Upper lobe of left lung (tissue), 6 donors: ENCODE measurements at places on chromosomes 1 and 21.

DNA sequence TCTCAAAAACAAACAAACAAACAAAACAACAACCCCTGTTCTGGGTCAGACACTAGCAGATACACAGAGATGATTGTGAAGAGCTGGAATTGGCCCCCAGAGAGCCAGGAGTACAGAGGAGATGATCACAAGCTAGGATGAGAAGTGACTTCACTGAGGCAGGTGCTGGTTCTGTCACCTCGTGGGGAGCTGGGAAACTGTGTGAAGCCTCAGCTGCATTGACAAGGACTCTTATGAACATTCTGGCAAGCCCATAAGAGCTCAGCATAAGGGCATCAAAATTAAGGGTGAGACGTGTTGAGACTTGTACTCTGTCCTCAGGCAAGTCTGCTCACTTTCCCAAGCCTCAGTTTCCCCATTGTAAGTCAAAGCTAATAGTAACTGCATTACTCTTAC, 14.7 kb upstream of the PTP4A2 start:
- no peak for DNase-seq

DNA sequence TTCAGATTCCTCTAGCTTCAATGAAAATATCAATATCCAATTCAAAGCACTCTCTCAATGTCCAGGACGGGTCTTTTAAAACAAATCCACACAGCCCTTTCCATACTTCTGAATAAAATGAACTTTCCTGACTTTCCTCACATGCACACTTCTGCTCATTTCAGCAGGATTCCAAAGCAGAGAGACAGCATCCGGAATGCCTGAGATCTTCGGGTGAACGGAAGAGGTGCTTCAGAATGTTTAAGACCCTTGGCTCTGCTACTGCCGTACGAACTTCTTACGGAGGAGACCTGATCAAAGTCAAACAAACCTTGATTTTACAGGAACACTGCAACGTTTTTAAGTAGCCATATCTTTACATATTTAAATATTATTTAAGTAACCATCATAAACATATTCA, 245.7 kb downstream of the PTBP2 start:
- DNase-seq: no peak

GRCh38 chr1:76546354-76546933, 320.8 kb upstream of the ST6GALNAC5 start:
- no peak for DNase-seq

GRCh38 chr1:36160388-36160948, 4.5 kb downstream of the MAP7D1 start:
- no peak for DNase-seq

GRCh38 chr1:118945489-118945888, 42.7 kb downstream of the TBX15 start:
- DNase-seq: no peak

DNA sequence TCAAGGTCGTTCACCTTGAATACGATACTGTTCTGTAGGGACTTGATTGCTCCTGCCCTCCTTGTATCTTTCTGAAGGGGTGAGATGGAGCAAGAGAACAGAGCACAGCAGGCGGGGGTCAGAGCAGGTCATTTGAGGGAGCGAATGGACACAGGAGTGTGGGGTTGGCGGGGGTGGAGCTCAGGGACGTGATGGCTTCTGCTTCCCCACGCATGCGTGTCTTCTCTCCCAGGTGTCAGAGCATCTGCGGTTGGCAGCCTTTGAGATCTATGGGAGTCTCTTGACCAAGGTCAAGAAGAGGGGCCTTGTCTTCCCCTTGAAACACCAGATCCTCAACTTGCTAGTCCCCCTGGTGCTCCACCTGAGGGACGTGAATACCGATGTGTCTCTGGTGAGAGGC, 63.9 kb downstream of the INAVA start:
- no peak for DNase-seq

- no peak for DNase-seq
Measured at GRCh38 chr1:210582205-210582970, 253.7 kb downstream of the HHAT start.

- DNase-seq: no peak
Measured at GRCh38 chr1:28370239-28371009, 884 bp downstream of the PHACTR4 start.

- DNase-seq: no peak
Measured at GRCh38 chr1:99348397-99349132, 84.3 kb downstream of the PLPPR4 start.

GRCh38 chr1:206922524-206922923, 783 bp upstream of the FCMR start:
- DNase-seq: no peak

GRCh38 chr21:14646893-14647292, 100.8 kb upstream of the SAMSN1 start:
- no peak for DNase-seq

DNA sequence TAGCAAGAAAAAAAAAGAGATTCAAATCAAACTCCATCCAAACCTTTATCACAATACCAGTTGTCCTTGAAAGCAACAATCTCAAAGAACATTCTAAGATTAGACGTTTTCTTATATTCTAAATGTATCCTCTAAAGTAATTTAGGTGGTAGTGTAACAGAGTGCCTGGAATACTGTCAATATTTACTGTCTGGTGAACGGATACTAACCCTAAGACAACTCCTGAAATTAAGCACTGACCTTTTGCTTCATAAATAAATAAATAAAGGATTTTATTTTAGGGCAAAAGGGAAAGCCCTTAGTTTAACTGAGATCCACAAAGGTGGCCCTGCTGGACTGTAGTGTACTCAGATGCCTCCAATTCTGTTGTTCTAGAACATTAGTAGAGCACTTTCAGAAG, 9.9 kb upstream of the USH2A start:
- no peak for DNase-seq

- DNase-seq: no peak
Measured at GRCh38 chr1:217562229-217562878, 68.5 kb downstream of the GPATCH2 start.

GRCh38 chr1:165564561-165564960, 20.8 kb downstream of the LRRC52 start:
- DNase-seq: no peak

GRCh38 chr1:41758904-41759548, 159.7 kb downstream of the HIVEP3 start:
- DNase-seq: no peak

GRCh38 chr1:232416026-232416568, 213.8 kb downstream of the SIPA1L2 start:
- no peak for DNase-seq

DNA sequence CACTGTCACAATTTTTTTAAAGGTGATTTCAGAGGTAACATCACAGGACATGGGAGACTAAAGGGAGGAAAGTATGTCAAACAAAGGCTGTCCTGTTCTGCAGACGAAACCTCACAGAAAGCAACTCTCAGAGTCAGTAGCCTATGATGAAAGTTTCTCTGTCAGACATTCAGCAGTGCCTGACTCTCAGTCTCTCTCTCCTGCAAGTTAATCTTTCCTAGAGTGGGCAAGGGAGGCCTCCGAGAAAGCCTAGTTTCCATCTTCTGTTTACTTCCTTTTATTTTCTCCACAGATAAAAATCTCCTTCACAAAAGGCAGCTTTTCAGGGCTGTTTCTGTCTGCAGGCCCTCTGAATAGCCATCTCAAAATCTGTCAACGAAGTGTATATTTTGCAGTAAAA, 24.9 kb upstream of the FMO2 start:
- DNase-seq: no peak

DNA sequence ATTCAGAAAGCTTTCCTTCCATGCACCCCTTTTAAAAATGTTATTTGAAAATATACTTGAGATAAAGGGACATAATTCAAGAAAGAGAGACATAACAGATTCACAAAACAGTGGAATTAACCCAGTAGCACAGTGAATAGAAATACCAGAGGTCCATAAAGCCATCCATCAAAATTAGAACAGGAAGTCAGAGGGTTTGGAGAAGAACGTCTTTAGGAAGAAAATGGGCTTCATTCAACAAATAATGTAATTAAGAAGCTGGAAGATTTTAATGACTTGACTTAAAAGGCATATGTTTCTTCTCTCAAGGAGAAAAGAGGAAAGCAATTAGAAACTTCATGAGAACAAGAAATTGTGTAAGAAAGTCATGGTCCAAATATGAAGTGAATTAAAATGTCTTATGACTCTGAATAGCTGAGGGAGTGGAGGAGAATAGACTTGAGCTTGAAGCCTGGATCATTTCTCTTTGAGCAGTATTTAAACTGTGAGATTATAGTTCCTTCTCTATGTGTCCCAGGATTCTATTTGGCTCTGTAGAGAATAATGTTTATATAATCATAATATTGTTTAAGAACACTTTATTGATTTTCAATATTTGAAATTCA, 7.9 kb upstream of the HCRTR1 start:
- no peak for DNase-seq

DNA sequence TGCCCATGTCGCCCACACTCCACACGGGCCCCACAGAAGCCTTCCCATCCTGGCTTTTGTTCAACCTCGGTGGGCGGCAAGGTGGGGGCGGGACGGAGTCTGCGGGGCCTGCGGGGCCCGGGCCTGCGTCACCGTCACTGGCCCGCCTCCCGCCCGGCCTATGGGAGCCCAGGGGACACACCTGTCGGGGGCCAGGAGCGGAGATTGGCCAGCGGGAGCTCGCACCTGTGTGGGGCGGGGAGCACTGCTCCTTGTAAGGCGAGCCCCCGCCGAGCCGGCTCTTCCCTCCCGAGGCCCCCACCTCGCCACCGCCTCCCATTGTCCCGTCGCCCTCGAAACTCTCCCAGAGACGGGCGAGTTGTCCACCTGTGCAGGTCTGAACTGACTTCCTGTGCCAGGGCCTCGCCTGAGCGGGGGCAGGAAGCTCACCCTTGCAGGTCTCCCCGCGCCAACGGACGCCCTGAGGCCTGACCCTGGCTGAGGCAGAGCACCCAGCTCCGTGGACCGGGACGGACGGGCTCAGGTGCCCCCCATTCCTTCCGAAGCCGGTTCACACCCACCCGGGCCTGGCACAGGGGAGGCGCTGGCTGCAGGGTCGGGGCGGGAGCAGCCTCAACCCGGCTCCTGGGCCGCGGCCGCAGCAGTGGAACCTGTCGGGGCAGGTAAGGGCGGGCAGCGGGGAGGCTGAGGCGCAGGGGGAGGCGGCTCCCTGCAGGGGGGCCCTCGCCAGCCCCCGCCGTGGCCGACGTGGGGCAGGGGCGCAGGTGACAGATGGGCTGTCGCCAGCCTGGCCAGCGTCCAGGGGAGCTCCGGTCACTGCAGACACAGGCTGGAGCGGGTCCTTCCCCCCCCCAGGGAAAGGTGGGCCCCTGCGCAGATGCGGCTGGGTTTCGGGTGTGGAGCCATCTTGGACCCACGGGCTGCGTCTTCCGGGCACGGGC, 10.8 kb upstream of the TTLL10 start:
- DNase-seq: peak; percentile 92

DNA sequence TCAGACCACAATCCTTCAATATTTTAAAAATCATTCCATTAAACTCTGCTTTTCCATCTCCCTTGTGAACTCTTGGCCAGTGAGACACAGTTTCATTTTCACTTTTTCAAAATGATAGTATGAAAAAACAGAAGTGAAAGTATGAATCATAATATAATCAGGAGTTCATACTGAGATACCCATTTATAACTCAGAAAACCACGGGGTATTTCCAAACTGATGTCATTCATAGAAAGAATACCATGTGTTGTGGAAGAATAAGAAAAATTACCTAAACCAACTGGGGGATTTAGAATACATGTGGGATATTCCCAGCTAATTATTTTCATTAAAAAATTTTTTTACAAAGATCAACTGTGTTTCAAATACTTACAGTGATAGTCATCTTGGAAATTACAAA, 149.9 kb downstream of the MRPL39 start:
- DNase-seq: no peak

DNA sequence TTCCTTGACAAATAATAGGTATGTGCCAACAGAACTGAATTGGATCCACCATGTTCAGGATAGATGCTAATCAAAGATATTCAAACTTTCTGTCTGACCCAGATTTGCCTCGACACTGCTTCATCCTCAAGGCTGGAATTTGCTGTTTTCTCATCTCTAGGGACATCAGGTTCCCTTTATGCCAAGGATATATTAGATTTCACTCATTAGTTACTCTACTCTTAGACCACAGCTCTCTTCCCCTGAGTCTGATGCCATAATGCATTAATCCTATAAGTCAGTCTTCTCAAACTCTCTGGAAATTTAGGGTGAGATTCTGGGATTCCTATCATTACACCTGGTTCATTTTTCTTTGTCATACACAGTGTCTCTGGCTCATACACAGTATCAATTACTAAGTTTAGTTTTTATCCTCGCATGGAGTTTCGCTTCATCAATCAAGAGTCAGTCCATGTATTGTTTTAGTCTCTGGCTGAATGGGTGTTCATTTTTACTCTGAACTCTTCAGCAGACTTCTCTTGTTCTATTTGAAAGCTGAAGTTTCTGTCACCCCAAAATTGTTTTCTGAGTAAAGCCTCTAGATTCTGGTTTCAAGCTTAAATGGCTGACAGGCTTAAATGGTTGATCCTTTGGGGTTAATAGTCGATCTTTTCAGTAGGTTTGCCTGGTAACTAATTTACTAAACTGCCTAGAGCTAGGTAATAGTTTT, 9.3 kb upstream of the DCAF6 start:
- DNase-seq: no peak

- DNase-seq: no peak
Measured at GRCh38 chr1:40701684-40702083, 10.2 kb downstream of the NFYC start.

- no peak for DNase-seq
Measured at GRCh38 chr1:199335496-199335895, 692.0 kb upstream of the NR5A2 start.

GRCh38 chr1:67753776-67754525, 69.0 kb downstream of the GADD45A start:
- DNase-seq: no peak

DNA sequence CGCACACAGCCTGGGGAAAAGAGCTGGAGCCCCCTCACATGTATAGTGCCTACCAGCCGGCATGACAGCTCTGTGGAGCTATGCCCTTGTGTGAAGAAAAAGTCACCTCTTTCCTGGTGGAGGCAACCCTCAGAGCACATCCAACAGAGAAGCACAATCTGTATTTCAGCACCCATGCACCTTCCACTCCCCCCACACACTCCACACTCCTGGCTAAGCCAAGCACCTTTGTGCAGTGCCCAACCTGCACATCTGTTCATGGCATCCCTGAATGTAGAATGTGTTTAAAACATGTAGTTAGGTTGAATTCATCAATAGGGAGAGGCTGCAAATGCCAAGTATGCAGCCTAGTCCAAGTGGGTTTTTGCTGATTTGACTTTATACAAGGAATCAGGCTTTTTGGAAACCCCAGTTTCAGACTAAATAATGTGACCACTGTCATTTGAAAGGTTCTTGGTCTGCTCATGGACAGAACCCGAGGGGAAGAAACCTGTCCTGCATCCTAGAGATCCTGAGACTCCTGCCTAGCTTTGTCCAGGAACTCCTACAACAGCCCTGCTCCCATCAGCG, 197.1 kb downstream of the TOMM20 start:
- DNase-seq: no peak

GRCh38 chr1:183125279-183125999, 60.6 kb upstream of the LAMC2 start:
- DNase-seq: no peak

GRCh38 chr1:243256590-243256989, 749 bp downstream of the SDCCAG8 start:
- DNase-seq: no peak
